ENCODE measurements at places on chromosomes 12 and 14. TPM values are rescaled to one million over a fixed set of nuclear protein-coding genes. Genes with fewer than 3 reads are reported as not detected.

PAWR gene
- total RNA-seq = 159 TPM

COX8C gene
- total RNA-seq = not detected

HOXC4 gene
- not detected for total RNA-seq

JPH4 gene
- 28.5 TPM for total RNA-seq

KRT79 gene
- total RNA-seq = 0.21 TPM

MDGA2 gene
- total RNA-seq = 1.2 TPM

MIS18BP1 gene
- total RNA-seq = 84.4 TPM

VSX2 gene
- 0.66 TPM for total RNA-seq

TAS2R8 gene
- not detected for total RNA-seq

CD4 gene
- 2.2 TPM for total RNA-seq

- DNase-seq = no peak
These were observed 2.3 kb upstream of the TAS2R14 start for GRCh38 chr12:10941369-10941768.

- DNase-seq = no peak
These were observed 48.3 kb downstream of the TMCC3 start for GRCh38 chr12:94602024-94602423.

DNA sequence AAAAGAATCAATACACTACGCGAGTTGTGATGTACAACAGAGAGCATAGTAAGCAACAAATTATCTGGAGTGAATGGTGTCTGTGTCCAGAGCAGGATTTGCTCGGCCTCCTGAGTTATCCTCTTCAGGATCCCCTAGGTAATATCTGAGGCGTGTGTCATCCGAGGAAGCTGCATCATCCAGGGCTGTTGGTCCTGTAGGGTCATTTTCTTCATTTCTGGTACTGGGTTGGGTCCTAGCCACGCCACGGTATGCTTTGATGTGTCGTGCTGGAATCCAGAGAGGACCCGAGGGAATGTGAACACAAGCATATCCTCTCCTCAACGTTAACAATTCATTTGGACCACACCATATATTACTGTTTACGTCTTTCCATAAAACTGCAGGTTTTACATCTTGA, 19.0 kb upstream of the CLEC4E start:
- DNase-seq = no peak

DNA sequence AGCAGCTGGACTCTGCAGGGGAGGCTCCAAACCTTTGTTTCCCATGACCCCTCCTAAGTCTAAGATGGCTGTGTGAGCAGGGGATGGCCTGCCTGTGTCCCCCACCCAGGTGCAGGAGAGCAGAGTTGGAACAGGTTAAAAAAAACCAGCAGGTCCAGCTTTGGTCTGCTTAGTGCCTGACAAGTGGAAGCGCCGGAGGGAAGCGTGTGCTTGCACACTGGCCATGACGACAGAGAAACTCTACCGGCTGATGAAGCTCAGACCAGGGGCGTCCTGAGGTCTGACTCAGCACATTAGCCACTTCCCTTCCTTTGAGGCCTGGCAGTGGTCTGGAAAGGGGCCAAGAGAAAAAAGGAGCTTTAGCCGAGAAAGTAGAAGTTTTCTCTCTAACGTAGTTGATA, 280.1 kb downstream of the VRK1 start:
- no peak for DNase-seq

DNA sequence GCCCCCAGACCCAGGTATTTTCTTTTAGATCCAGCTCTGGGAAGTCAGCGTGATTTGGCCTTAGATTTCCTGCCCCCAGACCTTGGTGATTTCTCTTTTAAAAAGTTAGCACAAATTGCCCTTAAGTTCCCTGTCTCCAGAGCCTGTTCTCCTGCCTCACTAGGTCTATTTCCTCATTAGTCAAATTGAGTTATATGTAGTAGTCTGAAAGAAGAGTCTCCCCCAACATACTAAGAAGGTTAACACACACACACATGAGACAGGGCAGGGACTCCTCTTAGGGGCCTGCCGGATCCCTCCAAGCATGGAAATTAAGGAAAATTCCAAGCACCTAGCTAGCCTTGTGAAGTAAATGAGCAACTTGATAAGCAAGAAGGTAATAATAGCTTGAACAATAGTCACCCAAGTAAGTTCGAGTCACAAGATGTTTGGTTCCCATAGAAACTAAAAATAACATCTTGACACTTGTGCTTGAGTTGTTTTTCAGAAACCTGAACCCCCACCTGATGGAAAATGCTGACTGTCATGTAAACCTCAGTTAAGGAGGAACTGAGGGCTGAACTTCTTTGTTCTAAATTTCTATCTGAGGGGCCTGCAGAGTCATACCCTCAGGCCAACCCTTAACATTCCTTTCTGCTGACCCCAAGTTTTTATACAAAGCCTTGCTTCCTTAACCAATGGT, 51.6 kb downstream of the CAND1 start:
- DNase-seq = peak; percentile 48

DNA sequence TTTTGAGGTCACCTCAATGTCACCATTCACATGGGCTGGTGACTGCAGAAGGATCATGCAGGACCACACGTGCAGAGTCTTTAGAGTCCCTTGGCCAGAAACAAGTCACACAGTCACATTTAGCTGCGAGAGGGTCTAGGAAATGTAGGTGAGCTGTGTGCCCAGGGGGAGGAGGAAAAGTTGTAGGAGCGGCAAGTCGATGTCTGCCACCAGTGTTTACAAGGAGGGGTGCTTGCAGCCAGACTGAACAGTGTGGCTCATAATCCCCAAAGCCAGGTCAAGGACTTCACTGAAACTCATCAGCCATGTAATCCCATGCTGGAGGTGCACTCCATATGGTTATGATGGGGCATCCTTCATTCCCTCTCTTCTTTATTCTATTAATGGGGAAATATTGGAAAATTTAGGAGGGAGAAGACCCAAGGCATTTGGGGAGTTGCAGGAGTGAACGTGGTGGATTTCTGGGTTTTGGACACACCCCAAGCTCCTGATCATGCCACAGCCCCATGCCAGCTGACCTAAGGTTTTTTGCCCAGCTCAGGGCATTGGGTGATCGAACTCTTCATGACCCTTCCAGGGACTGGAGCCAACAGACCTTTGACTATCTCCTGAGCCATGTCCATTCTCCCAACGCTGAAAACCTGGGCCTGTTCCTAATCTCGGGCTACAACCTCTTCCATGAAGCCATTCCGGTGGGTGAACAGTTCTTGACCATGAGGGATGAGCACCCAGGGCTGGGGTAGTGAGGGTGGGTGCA, 7.2 kb downstream of the DAO start:
- DNase-seq = no peak

DNA sequence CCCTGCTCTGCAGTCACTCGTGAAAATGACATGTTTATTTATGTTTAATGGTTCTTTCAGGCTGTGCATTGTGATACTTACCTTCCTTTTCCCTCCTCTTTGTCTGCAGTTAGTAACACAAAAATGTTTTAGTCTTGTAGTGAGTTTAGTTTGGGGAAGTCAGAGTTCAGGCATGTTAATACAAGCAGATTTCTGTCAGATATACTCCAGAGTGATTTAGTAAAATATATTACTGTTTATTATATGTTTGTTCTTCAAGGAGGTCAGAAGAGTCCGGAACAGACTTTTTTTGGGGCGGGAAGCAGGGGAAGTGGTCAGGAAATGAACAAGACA, 28.7 kb downstream of the MSRB3 start:
- no peak for DNase-seq

- DNase-seq = peak; percentile 68
These were observed 630 bp downstream of the NELL2 start for GRCh38 chr12:44875417-44875953.

DNA sequence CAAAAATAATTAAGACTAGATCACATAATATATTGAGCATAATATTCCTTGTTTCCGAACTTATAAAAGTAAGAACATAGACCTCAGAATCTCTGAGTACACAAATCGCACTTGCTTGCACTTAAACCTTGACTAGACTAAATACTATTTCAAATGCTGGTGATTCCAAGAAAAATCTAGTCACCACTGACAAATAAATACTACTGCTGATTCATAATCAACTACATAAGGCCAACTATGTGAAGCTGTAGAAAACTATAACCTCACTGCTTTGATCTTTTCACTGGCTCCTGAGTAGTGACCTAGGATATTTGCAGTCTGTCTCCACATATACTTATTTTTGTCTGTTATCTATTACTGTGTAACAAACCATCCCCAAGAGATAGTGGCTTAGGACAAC, 245.4 kb downstream of the DIO2 start:
- no peak for DNase-seq

DNA sequence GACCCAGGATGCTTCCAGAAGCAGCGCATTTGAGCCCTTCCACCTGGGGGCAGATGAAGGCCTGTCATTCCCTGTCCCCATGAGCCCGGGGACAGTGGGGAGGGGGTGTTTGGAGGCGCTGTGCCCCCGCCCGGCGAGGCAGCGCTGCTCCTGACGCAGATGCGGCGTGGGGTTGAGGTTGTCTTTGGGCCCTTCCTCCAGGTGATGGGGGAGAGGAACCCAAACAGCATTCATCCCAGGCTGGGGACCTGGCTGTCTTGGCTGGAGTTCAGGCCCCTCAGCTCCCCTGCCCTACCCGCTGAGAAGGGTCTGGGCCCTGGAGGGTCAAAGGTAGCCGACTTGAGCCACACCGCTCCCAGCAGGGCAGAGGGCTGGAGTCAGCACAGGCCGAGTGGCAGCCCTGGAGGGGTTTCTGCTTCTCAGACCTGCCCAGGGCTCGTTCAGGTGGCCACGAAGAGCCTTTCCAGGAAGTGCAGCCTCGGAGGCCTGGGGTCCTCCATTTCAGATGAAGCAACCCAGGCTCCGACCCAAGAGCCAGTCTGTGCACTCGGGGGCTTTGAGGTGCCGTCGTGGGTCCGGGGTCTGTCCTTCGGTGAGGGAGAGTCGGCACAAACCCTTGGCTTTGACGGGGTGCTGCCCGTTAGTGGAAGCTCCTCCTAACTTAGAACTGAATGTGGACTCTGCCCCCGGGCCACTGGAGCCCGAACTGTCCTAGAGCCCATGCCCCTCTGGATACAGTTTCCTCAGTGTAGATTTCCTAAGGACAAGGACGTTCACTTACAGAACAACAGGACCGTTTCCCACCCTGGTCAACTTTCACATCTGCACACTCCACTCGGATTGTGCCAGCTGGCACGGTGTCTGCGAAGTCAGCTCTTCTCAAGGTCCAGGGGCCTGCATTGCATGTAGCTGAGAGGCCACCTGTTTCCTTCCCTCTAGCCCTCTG, 16.1 kb downstream of the ACADS start:
- DNase-seq = no peak

- DNase-seq = no peak
These were observed 101.6 kb downstream of the SLC25A47 start for GRCh38 chr14:100424504-100425428.

GRCh38 chr14:52059649-52060048, 9.2 kb downstream of the NID2 start:
- DNase-seq = no peak

GRCh38 chr12:110932046-110932445, 11.7 kb upstream of the MYL2 start:
- DNase-seq = peak; percentile 68

DNA sequence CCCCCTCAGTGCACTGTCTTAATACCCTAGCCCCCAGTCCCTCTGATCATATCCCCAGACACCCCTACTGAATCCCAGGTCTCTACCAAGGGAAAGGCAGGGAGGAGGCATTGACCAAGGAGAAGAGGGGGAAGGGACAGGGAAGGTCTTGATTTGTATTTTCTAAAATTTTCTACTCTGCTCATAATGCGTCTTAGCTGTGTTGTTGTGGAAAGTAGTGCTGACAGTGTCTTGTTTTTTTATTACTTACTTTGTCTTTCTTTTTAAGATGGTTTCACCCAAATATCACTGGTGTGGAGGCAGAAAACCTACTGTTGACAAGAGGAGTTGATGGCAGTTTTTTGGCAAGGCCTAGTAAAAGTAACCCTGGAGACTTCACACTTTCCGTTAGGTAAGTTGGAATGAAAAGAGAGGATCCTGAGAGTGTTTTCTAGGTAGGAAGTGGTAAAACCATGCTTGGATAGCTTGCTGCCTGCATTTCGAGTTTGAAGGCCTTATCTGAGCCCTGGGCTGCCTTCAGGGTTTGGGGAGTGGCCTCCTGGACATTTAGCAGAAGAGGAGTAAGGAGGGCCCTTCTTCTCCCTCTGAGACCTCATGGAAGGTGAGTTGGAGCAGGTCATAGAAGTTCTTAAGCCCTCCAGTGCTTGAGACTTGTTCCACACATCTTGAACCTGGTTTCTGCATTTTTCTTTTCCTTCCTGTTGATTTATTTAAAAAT, 27.4 kb downstream of the PTPN11 start:
- DNase-seq = no peak

DNA sequence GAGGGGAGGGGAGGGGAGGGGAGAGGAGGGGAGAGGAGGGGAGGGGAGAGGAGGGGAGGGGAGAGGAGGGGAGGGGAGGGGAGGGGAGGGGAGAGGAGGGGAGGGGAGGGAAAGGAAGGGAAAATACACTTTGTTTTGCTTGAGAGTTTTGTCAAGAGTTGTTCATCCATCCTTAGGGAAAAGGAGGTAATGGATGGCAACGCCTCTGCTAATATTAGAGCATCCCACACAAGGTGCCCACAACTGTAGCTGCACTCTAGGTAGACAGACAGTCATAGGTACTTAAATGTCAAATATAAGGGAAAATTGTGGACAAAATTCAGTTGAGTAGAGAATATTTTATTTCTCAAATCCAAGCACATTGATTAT, 2.5 kb upstream of the SSH1 start:
- DNase-seq = no peak

- DNase-seq = no peak
These were observed 4.5 kb downstream of the ABCB9 start for GRCh38 chr12:122961531-122962329.

DNA sequence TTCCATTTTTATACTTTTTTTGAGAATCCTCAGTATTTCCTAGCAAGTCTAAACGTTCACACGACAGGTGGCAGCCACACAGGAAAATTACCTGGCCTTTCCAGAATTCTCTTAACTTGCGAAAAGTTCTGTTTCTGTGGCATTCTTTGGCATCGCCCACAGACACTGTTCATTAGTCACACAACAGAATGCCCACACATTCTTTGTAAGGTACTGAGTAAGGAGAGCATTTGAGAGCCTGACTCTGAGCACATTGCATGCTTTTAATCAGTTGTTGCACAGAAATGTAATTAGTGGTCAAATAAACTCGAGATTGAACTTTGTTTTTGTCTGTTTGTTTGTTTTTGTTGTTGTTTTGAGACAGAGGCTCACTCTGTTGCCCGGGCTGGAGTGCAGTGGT, 52.4 kb downstream of the LMNTD1 start:
- DNase-seq = no peak

- DNase-seq = no peak
These were observed 95.4 kb downstream of the MYF5 start for GRCh38 chr12:80811957-80812708.

Data from GM23338 (cell line).